ENCODE measurements at places on chromosomes 11 and 22.

GRCh38 chr11:77100166-77101042 lies 2.2 kb upstream of the OMP start:
- no peak for DNase-seq

DNA sequence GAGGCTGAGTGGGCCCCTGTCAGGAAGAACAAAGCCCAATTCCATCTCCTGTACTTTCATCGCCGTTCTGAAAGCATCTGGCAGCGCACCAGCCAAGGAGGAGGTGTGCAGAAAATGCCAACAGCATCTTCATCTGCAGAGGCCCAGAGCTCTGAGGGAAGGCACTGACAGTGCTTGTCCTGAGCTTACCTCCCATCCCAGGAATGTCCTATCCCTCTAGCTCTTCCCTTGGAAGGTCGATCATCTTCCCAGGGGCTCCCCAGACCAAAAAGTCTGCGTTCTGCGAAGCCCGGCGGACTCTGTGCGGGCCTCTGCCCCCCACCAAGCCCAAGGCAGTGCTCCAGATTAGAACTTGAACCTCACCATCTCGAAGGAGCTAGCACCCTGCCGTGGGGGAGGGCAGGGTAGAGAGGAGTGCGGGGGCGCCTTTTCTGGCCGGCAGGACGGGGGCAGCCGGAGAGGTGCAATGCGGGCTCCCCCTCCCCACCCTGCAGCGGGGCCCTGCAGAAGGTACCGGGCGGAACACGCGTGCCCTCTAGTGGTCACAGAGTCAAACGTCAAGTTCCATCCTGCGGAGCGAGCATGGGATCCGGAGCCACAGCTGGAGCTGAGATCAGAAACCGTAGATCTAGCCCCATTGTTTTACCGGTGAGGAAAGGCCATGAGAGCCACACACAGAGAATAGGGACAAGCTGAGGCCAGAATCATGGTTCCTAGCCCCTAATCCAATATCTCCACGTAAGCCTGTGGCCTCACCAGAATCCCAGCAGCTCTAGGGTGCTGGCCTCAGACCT lies 5.0 kb downstream of the SCN2B start:
- peak; percentile 19 for DNase-seq

DNA sequence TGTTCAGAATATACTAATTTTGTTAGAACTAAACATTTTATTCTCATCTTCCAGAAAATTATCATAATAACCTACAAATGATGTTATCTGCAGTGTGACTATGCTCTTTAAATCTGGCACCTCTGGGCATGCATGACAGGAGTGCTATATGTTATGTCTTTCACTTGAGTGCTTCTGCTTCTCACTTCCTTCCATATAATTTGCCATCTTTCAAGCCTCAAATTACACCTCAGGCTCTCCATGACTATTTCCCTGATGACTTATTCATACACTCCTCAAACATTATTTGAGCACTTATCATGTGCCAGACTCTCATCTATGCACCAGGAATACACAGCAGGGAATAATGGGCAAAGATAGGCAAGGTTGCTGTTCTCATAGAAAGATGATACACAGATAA lies 219.3 kb upstream of the POU2AF2 start:
- DNase-seq, result no peak

- DNase-seq, result no peak
These were observed 22.8 kb downstream of the OSBP2 start for GRCh38 chr22:30717331-30717921.

DNA sequence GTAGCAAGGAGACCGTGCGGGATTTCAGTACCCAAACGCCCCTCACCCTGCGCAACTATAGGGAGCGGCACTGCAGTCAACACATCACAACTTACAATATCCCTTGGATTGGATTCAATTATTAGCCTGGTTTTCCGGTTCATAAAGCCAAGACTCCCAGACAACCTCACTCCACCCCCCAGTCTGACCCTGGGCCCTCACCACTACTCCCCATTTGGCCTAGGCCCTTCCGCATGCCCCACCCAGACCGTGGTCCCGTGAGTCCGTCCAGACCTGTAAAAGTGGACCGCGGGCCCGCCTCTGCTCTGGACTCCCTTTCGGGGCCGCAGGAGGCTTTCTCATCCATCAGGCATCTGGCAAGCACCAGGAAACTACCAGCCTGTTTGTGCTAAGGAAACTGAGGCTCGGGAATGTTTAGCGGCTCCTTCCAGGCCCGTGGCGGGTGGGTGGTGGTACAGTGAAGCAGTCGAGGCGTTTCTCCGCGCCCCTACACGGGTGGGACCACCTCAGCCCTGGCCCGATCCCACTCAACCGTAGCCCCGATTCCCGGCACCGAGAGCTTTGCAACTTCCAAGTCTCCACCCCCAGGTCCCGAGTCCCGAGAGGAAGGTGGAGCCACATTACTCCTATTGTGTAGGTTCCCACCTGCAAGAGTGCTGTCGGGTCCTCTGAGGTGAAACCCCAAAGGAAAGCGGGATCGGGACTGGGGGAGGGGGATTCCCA lies 679 bp upstream of the DPP3 start:
- DNase-seq, result no peak

GRCh38 chr11:73716153-73717056 lies 44.5 kb downstream of the RAB6A start:
- no peak for DNase-seq

GRCh38 chr11:111999111-111999510 lies 26.1 kb upstream of the DLAT start:
- DNase-seq, result no peak
